GM12891 (cell line): ENCODE measurements at places on chromosomes 5 and 9.
A peak's percentile ranks its signal among the peaks of the same experiment; 100 is the strongest.

DNA sequence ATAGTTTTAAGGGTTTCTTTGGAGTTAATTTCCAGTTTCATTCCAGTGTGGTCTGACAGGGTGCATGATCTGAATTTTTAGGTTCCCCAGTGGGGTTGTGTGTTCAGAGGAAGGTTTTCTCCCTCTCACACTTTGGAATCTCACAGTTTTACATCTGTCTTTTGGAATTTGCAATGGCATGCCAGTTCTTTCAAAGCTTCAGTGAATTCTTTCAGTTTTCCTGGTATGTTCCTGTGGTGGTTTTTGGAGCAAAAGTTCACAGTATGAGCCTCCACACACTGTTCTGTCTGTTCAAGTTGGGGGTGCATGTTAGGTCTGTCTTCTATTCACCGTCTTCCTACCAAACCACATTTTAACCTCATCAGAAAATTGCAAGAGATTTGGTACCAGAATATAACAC lies 624.2 kb downstream of the KCTD16 start:
- no peak for DNase-seq

- no peak for DNase-seq
Observed at GRCh38 chr5:89315286-89316100, 432.5 kb upstream of the MEF2C start.

DNA sequence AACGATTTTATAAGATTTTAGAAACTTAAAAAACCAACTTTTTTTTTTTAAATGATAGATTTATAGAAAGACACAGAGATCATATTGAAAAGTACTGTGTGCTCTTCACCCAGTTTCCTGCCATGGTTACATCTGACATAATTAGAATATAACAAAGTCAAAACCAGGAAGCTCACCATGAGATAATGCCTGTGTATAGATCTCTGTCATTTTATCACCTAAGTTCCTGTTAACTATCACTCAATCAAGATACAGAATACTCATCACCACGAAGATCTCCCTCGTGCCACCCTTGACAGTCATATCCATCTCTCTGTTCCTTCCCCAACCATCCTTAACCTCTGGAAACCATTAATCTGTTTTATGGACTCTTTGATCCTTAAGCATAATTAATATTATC lies 39.1 kb downstream of the POC5 start:
- no peak for DNase-seq

DNA sequence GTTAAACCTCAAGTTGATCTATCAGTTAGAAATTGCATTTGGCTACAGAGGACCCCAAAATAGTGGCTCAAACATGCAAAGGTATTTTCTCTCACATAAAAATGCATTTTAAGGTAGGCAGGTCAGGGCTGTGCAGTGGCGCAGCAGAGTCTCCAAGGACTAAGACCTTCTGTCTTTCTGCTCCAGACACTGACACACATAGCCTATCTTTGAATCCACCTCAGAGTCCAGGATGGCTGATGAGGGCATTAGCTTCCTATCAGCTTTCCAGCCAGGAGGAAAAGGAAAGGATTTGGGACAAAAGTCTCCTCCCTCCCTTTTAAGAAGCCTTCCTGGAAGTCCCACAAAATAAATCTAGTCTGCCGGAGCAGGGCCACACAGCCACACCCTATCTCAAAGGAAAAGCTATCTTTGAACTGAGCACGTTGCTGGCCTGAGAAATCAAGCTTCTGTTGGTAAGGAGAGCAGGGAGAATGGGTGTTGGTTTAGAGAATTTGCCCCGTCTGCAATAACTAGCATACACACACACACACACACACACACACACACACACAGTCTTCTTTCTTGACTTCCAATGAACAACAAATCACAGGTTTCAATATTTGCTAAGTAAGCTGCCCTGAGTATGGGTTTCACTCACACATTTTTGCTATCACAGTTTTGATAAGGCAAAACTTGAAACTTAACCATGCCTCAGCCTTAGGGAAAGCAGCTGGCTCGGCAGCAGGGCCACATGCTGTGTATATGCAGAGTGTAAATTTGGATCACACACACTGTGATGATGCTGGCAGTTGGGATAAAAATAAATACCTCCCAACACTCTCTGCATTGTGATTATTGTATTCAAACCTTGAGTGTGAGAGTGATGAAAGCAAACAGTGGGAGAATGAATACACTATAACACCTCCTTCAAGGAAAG lies 116.6 kb upstream of the MAP3K1 start:
- DNase-seq, result no peak

DNA sequence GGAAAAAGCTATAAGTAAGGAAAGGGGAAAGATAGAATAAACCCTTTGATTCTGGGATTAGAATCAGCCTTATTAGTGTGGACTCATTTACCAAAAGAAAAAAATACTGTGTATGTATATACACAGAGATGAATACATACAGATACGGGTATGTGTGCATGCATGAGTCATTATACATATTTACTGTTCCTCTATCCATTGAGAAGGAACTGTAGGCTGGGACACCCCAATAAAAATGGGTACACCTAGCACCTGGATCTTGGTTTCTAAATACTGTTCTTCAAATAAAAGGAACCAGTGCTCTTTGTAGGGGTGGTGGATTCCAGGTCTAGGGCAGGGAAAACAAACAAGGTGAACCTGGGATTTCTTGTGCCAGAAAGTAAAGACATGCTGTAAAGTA lies 48.3 kb downstream of the WHRN start:
- no peak for DNase-seq

DNA sequence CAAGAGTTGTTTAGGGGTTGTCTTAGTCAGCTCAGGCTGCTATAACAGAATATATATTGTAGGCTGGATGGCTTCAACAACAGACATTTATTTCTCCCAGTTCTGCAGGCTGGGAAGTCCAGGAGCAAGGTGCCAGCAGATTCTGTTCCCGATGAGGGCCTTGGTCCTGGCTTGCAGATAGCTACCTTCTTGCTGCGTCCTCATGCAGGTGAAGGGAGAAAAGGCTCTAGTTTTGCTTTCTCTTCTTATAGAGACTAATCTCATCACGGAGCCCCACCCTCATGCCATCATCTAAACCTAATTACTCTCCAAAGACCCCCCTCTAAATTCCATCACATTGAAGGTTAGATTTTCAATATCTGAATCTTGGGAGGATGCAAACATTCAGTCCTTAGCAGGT lies 246.0 kb upstream of the ANKRD55 start:
- no peak for DNase-seq

DNA sequence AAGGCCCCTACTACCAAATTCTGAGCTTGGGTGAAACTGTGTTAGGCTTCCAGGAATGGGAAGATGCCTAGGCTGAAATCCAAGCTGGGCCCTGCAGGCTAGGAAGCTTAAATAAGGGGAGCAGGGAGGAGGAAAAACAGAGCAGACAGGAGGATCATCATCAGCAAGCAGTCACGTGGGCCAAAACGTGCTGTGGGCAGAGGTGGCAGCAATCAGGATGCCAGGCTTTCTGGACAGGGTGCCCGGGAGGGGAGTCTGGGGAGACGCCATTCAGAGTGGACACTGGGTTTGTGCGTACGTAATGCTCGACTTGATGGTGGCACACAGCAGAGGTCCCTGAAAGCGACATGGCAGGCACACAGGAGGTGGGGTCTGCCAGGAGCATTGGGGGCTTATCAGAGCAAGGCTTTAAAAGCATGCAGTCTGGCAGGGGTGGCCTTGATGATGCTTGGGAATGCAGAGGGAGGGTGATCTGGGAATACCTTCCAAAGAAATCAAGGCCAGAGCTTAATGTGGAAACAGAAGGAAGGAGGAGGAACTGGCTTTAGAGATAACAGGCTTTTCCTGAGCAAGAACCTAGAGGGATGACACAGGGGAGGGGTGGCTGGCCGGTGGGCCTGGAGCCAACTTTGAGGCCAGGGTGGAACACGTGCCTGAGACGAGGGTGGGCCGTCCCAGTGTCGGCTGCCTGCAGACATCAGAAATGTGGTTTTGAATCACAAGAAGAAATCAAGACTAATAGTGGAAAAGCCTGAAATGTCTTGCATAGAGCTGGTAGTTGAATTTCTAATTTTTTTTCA lies 212.5 kb downstream of the GADD45G start:
- no peak for DNase-seq

DNA sequence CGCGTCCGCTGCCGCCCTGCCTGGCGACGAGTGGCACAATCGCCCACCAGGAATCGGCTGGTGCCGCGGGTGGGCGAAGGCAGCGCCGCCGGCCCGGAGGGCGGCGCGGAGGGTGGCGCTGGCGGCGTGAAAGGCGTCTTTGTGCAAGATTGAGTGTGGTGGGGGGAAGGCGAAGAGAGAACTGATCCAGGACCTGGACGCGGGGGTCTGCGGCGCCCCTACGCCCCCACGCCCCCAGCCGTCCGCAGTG lies 4.6 kb upstream of the RGMB start:
- DNase-seq, result no peak

DNA sequence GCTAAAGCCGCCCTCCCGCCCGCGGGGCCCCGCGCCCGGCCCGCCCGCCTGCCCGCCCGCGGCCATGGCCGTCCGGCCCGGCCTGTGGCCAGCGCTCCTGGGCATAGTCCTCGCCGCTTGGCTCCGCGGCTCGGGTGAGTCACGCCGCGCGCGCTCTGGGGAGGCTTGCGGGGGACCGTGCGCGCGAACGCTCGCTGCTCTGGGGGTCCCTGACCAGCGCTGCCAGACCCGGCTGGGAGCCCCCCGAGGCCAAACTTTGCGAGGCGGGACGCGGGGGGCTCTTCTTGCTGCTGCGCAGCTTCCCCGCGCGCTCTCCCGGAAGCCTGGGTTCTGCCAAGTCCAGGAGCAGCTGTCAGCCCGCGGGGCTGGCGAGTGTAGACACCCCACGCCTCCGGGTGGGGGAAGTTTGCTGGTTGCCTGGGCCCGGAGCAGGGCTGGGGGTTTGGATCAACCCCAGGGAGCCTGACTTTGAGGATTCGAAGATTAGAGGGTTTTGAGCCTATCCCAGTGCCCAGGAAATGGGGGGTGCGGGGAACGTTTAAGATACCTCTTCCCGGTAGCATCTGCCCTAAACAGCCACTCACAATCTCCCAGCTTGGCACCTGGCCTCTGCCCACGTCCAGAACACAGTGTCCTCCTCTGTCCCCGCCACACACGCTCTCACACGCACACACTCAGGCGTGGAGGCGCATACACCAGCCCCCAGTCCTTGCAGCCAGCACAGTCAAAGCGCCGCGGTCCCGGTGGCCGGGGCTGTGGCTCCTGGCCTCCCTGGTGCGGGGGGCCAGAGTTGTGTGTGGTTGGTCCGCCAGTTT lies 535 bp downstream of the UNC5A start:
- DNase-seq, result no peak

- DNase-seq, result peak; percentile 18
Observed at GRCh38 chr9:101727612-101728524, 10.6 kb downstream of the GRIN3A start.
